Adrenal gland (tissue), 19 donors: ENCODE measurements at places on chromosomes 6 and 20. TPM values are rescaled to one million over a fixed set of nuclear protein-coding genes. Genes with fewer than 3 reads are reported as not detected.

Gene ADGB
- polyA plus RNA-seq, result not detected

Gene TBX18
- polyA plus RNA-seq, result 1.0 TPM

Gene MLIP
- 6.7 TPM for polyA plus RNA-seq

Gene C20orf202
- 0.17 TPM for polyA plus RNA-seq

Gene CLPSL2
- not detected for polyA plus RNA-seq

Gene MYL9
- 1,739 TPM for polyA plus RNA-seq

Gene SALL4
- 0.81 TPM for polyA plus RNA-seq

Gene STMN3
- 109 TPM for polyA plus RNA-seq

Gene NKX2-2
- not detected for polyA plus RNA-seq

Gene BEND3
- polyA plus RNA-seq, result 0.64 TPM

DNA sequence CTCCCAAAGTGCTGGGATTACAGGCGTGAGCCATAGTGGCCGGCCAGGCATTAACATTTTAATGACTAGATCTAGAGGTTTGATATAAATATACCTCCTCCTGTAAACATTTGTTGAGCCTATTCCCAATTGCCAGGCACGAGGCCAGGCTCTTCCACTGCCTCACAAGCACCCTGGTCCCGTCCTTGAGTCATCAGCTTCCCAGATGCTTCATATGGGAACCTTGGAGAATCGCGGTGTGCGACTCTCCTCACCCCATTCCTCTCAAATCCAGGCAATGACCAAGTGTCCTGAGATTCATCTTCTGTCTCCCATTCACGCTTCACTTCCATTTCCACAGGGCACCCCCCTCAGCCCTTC lies 35.9 kb upstream of the PIM1 start:
- peak; percentile 39 for DNase-seq

GRCh38 chr6:72861059-72861458 lies 239.2 kb downstream of the KCNQ5 start:
- DNase-seq, result no peak

GRCh38 chr20:50389808-50390684 lies 120.1 kb upstream of the PTPN1 start:
- DNase-seq, result no peak

GRCh38 chr20:18404172-18404571 lies 62.7 kb downstream of the DZANK1 start:
- no peak for DNase-seq

DNA sequence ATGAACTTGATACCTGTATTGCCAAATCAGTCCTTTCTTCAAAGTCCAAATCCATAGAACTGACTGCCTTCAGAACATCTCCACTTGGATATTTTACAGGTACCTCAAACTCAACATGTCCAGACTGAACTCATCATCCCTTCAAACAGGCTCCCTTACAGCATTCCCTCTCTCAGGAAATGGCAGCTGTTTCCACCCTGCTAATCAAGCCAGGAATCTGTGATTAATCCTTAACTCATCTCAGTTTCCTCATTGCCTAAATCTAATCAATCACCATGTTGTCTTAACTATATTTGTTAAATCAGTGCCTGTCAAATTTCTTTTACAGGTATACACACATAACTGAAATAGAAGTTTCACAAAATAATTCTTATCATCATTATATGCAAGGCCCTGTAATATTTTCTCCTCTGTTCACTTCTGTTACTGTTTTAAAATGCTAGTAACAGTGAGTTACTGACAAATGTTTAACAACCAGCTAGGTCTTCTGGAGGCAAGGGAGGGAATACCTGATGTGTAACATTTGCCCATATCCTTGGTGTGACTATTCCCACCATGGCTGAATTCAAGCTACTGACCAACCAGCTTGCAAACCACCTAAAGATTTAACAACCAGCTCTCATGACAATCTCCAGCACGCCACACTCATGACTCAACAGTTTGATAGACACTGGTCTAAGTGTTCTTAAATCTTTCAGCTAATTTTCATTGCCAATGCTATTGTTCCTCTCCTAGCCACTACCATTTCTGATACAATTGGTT lies 124.9 kb downstream of the ADAT2 start:
- DNase-seq, result no peak

- peak; percentile 80 for DNase-seq
Measured at GRCh38 chr6:170290296-170291128, at the start of gene DLL1. TSS of gene DLL1 (minus strand) at chr6:170291078. CDS start at chr6:170290139, 939 bp downstream.

GRCh38 chr6:14159090-14159489 lies 41.5 kb downstream of the CD83 start:
- no peak for DNase-seq

DNA sequence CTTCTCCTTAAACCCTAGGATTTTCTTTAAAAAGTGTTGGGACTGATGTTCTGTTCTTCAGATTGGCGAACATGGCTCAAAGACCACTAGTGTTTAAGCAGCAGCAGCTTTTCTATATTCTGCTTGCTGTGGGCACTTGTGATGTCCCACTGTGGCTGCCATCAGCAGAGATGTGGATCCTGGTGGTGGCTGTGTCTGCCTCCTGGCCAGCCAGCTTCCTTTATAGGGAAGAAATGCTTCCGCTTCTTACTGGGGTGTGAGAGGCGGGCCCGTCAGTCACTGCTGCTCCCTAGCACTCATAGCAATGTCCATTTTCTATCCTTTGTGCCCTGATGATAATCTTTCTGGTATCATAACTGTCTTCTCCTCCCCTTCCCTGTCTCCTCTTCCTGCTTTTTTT lies 66.7 kb upstream of the ESR1 start:
- DNase-seq, result no peak

- no peak for DNase-seq
Measured at GRCh38 chr20:11702721-11703518, 214.8 kb upstream of the BTBD3 start.

DNA sequence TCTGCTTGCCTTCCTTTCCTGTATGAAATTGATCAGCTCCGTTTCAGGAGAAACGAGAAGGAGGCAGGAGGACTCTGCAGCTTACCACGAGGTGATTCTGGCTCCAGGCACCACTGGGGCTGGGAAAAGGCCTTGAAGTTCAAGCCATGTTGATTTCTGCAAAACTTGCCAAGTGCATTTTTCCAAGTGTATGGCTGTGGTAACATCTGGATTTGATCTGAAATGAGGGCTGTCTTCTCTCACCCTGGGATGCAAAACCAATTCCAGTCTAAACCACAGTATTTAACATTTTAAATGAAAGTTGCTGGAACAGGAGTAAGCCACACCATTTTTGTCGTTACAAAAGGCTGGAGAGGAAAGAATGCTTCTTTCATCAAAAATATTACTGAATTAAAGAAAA lies 36.1 kb upstream of the FAM210B start:
- DNase-seq, result no peak

DNA sequence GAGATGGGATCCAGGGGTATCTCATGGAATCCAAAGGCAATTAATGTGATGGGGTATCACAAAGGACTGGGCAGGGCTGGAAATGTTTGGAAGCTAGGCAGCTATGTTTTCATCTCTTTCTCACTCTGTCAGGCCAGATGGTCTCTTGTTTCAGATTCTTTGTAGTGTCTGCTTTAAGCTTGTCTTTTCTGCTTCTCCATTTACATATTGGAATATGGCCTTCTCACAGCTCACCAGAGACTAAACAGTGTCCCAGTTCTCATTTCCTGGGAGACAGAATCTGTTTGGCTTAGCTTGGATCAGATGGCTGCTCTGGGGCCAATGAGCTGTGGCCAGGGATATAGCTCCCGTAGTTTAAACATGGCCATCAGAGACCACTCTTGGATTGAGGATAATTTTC lies 78.9 kb downstream of the SLC35F1 start:
- DNase-seq, result no peak

DNA sequence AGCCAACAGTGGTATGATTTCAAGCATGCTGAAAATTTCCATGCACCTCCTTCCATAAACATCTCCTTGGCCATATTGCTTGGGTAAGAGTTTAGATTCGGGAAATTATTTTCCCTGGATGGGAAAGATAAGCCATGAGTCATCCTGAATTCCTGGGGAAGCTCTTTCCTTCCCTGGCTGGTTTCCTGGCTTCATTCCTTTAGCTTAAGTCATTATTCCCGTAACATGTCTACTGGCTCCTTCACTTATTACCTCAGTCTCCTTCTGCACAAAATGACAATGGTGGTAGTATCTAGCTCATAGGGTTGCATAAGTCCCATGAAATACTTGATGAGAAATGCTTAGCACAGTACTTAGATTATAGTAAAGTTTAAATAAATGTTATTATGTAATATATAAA lies 27.6 kb downstream of the TINAG start:
- DNase-seq, result no peak

GRCh38 chr6:2480267-2480966 lies 235.0 kb upstream of the GMDS start:
- peak; percentile 25 for DNase-seq

DNA sequence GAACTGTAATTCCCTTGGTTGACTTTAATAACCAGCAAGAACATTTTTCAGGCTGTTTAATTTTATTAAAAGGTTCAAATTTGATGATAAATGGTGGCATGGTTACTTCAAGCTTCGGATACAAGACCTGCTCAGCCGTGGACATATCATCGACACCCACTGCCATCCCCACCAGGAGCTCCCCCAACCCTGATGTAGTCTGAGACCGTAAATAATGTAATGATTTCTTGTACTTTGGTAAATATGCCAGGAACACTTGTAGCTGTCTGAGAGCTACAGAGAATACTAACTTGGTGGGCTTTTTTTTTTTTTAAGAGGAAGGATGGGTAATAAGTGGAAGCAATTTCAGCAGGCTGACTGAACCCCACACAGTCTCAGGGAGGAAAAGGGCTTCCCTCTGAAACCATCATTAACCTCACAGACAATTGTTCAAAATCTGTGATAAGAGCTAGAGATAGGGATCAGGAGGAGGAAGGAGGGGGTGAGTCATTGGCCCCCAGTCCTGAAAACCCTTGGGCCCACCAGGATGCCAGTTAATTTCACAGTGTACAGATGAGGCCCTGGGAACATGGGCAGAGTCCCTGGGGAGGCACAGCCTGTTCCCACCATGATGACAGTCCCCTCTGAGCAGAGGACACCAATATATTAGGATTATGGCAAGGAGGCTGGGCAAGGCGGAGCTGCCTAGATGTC lies 56.0 kb downstream of the APCDD1L start:
- no peak for DNase-seq

DNA sequence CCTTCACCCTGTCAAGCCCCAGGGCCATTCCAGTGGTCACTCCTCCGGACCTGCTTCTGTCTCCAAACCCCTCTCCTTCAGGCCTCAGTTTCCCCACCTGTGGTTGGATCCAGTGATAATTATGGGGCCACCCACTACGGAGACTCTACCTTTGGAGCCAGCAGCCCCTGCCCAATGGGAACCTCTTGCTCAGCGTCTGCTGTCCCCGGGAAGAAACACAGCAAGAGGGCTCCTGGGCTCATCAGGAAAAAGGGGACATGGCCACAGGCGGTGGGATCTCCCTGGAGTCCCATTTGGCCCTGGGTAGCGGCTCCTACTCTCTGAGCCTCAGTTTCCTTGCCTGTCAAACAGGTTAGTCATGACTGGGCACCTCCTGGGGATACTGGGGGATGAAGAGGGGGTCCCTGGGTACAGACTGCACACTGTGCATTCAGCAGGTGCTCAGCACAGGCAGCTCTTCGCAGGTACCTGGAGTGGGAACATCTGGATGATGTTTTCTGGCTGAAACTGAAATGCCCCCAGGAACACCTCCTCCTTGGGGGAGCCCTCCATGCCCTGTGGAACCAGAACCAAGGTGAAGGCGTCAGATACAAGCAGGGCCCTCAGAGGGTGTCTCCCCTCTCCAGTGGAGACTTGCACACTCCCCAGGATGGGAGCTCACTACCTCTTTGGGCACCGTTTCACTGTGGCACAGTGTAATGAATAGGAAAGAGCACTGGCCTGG lies 19.4 kb downstream of the SUN5 start:
- no peak for DNase-seq

- DNase-seq, result no peak
Measured at GRCh38 chr6:25105070-25105925, 169.5 kb upstream of the RIPOR2 start.

DNA sequence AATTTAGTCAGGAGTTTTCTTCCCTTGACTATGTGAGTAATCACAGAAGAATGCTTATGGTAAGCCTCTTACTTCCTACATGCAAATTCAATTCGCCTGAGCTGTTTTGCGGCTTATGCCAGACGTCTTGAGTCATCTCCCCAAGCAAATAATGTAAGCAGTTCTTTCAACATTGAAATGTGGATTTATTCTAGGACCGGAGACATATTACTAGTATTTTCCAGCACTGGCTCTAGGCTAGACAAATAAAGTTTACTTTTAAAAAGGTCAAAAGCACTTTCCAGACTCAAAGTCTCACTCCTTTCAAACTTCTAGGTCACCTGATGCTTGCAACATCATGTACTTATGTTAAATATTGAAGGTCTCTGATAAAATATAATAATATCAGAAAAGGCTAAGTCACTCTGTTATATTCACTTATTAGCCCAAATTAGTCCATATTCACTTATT lies 38.1 kb upstream of the NOX3 start:
- DNase-seq, result peak; percentile 74

GRCh38 chr20:57633945-57634491 lies 13.8 kb upstream of the ZBP1 start:
- no peak for DNase-seq

DNA sequence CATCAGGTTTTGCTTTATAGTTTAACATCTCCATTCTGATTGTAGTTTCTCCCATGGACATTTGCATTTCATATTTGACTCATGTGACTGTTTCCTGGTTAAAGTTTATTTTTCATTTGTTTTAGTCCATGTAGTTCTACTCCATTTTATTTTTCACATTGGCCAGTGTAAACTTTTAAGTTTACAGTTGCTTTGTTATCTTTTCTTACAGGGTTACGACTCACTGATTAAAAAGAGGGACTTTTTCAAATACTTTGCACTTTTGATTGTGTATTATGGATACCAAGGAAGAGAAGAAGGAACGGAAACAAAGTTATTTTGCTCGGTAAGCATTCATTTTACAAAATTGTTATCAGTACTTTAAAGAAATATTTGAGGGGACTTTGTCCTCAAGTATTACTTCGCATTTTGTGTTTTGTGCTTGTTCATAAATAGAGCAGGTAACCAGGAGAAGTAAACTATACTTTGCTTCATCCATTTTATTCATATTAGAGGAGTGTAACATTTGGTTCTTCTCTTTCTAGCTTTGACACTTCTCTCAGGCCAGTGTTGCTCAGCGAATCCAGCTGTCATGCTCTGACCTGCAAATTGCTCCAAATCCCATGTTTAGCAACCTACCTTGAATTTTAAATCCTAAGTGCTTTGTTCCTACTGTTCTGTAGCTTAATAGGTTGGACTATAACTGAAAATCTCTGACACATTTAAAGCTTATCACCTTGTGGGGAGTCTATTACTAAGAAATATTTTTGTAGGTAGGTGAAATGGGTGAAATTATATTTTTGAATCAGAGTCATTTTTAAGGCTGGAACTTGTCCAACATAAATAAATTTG lies 24.5 kb downstream of the NCOA7 start:
- DNase-seq, result no peak

GRCh38 chr6:29627755-29628418 lies 5.1 kb downstream of the GABBR1 start:
- peak; percentile 61 for DNase-seq
